ENCODE measurements at places on chromosomes 13 and 19.

- DNase-seq, result peak; percentile 51
Observed at GRCh38 chr19:41698746-41699230, 9.6 kb upstream of the CEACAM5 start.

DNA sequence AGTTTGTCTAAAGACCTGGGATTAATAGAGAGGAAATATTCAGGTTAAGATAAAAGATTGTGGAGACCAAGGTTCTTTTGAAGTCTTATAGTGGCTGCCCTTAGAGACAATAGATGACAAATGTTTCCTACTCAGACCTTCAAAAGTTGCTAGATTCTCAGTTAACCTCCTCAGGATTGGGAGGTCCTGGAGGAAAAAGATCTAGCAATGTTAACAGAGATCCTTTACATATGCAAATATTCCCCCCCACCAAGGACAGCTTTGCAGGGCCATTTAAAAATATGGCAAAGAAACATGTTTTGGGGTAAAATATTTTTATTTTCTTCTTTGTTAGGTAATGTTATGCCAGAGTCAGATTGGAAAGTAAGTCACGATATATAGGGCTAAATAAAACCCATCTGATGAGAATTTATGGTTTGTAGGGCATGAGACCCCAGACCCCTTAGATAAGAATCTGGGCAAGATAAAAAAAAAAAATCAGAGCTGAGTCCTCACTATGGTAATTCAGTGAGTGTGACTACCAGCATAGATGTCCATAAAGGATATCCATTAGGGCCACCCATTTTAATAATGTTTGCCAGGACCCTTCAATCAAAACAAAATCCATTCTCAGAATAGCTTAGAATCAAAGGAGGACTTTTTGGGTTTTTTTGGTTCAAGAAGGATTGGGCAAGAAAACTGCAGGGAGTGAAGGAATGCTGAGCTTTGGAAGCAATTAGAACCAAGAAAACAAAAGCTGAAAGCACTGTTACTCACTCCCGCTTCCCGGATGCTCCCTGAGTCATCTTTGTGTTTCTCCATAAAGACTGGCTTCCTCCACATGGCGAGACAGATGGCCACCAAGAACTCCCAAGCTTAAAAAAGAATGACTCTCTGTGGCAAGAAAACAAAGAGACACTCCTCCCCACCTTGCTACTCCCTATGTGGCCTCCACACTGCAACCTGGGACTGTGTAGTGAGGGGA, 28.2 kb downstream of the VSTM1 start:
- DNase-seq, result peak; percentile 66

DNA sequence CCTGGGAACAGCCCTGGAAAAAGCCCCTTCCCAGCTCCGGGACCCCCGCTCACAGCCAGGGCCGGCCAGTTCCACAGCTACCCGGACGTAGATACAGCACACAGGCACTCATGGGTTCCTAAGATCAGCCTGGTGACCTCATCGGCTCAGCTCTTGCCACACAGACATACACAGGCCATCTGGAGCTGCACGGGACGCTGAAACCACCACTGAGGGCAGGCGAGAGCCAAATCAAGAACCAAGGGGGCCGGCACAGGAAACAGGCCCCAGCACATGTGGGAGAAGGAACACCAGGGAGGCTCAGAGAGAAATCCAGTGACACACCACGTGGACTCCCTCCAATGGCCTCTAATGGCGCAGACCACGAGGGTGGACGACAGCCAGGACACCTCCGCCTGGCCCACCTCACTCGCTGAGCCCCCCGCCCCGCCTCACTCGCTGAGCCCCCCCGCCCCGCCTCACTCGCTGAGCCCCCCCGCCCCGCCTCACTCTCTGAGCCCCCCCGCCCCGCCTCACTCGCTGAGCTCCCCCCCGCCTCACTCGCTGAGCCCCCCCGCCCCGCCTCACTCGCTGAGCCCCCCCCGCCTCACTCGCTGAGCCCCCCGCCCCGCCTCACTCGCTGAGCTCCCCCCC, 69.7 kb upstream of the C13orf46 start:
- peak; percentile 62 for DNase-seq

DNA sequence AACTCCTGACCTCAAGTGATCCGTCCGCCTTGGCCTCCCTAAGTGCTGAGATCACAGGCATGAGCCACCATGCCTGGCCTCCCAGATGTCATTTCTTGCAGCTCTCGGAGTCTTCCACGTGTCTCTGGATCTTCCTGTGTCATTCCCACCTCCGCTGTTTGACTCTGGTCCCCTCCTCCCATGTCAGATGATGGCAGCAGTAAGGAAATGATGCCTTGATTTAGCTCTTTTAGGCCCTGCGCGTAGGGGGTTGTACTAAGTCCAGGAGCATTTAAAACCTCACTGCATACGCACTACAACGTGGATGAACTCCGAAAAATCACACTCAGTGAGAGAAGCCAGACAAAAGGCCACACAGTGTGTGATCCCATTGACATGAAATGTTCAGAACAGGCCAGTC, 113.1 kb downstream of the GNG7 start:
- DNase-seq, result no peak

DNA sequence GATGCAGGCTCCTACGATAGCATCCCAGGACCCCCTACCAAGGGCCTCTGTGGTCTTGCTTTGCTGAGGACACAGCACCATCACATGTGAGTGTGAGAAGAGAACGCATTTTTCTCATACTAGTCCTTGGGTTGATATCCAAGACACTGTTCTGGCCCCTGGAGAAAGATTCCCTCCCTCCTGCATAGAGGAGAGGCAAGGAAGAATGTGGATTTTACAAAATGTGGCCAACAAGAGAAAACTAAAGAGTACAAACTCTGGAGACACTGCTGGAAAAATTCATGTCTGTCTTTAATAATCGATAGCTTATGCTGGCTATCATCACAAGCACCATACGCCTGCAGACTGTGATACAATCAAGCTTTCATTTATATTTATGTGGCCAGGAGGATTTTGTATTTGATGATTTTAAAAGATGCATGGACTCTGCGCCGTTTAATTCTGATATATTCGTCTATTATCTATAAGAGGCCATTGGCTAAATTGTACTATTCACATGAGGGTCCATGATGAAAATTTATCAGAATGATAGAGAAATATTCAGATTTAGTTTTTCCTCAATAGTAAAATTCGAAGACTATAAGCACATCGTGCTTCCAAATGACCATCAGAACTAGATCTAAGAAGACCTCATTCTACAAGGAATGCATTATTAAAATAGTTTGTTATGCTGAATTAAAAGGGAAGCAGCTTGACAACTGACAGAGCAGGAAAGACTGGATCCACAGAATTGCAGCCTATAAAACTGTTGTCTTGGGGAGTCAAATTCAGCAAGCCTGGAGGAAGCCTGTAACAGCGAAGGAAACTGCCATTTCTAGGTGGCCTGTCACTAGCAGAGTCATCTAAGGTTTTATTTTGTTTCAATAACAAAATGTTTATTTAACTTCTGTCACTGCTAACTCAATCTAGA, 578.7 kb downstream of the DIAPH3 start:
- DNase-seq, result no peak

GRCh38 chr13:107376341-107377125, 808.6 kb upstream of the ARGLU1 start:
- DNase-seq, result peak; percentile 12

- peak; percentile 64 for DNase-seq
Observed at GRCh38 chr19:4678881-4679790, 9.0 kb upstream of the MYDGF start.

DNA sequence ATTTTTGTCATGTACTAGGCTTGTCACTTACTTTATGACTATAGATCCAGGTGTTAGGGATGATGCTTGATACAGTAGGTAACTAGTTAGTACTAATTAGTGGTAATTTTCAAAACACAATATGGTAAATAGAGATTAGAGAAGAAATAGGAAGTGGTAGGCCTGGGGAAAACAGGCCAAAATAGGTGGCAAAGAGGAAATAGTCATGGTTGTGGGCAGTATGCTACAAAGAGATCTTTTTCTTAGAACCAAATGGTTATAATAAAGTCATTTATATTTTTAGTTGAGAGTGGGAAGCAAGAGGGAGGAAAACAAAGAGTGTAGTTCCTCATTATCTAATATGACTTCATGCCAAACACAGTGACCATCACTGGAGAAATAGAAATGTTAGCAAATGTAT, 9.1 kb upstream of the VWA8 start:
- no peak for DNase-seq

DNA sequence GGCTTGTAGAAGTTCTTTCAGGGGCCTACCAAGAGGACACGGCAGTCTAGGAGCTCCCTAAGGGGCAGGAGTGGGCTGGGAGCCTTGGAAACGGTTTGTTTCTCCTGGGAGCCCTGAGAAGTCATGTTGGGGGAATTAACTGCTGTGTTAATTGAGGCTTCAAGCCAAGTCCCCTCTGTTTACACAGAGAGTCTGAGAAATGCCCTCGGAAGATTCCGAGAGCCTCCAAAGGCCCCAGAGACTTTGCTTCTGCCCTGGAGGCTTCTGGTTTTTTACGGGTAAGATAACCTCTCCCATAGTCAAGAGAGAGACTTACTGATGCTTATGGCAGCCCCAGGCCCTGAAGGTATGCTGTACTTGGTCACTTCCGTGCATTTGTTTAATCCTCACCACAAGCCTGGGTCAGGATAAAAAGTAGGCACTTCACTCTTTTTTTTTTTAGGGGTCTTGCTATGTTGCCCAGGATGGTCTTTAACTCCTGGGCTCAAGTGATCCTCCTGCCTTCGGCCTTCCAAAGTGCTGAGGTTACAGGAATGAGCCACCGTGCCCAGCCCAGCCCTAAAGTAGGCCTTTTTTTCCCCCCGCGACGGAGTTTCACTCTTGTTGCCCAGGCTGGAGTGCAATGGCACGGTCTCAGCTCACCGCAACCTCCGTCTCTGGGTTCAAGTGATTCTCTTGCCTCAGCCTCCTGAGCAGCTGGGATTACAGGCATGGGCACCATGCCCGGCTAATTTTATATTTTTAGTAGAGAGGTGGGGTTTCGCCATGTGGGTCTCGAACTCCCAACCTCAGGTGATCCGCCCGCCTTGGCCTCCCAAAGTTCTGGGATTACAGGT, 15.2 kb downstream of the IER2 start:
- DNase-seq, result peak; percentile 79

- no peak for DNase-seq
Observed at GRCh38 chr19:9782338-9782737, 13.8 kb upstream of the ZNF846 start.

DNA sequence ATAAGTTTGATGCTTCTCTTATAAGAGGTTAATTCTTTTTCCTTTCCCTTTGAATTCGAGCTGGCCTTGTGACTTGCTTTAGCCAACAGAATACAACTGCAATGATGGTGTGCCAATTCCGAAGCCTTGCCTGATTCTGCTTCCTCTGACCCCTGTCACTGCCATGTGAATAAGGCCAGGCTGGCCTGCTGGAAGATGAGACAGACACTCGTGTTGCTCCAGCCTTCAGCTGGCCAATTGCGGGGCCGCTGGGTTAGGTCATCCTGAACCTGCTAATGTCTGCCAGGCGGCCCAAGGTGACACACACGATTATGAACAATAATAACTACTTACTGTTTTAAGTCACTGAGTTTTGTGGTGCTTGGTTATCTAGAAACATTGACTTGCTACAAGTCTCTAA, 352.0 kb downstream of the MYO16 start:
- no peak for DNase-seq

DNA sequence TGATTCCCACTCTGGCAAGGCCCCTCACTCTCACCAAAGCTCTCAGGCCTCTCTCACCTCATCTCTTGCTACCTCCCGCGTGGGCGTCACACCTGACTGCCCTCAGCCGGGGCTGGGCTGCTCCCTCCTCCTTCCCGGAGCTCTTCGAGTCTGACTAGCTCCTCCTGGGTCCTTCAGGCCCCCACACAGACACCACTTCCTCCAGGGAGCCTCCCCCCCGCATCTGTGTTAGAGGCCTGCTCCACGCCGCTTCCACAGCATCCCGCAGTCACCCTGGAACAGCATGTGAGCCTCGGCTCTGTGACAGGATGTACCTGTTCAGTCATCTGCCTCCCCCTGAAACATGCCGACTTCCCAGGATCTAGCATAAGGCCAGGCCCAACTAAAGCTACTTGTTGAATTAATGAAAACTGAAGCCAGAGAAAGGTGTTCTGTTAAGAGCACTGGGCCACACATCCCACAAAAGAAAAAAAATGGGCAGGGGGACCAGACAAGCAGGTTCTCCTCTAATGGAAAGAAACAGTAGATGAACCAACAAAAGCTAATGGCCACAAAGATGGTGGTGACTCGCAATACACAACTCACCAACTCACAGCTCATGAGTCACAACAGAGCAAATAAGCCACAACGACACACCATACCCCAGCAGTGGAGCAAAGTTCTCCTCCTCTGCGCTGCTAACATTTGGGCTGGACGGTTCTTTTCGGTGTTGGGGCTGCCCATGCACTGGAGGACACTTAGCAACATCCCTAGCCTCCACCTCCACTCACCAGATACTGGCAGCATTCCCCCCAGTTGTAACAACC, 3.0 kb downstream of the PPP6R1 start:
- no peak for DNase-seq

DNA sequence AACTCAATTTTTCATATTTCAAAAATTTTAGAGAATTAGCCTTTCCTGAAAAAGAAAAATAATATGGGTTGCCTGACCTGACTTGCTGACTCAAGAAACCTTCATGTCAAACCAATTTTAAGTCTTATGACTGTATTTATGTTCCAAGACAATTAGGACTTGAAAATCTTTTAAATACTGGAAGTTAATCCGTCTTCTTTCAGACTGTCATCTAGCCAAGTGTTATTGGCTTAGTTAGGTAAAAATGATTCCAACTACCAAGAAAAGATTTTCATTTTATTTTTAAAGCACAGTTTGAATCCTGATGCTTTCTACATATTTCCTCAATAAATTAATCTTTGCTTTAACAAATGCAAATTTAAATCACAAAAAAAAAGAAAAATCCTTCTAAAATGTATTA, 337.6 kb downstream of the SLITRK6 start:
- DNase-seq, result peak; percentile 7

- peak; percentile 46 for DNase-seq
Observed at GRCh38 chr19:16736709-16737108, 17.1 kb downstream of the NWD1 start.

DNA sequence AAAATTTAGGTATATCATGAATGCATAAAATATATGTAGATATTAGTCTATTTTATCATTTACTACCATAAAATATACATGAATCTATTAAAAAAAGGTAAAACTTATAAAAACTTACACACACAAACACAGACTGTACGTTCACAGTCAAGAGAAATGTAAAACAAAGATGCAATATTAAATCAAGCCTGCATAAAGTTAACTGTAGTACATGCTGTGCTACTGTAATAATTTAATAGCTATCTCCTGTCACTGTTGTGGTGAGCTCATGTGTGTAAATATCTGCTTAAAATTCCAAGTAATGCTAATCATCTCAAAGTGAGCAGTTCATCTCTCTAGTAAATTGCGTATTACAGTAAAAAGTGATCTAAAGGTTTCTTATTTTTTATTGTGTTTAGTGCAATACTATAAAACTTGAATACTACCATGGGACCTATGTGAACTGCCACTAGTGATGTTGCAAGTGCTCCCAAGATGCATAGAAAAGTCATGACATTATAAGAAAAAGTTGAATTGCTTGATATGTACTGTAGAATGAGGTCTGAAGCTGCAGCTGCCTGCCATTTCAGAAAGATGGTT, 762 bp upstream of the ZNF233 start:
- no peak for DNase-seq

DNA sequence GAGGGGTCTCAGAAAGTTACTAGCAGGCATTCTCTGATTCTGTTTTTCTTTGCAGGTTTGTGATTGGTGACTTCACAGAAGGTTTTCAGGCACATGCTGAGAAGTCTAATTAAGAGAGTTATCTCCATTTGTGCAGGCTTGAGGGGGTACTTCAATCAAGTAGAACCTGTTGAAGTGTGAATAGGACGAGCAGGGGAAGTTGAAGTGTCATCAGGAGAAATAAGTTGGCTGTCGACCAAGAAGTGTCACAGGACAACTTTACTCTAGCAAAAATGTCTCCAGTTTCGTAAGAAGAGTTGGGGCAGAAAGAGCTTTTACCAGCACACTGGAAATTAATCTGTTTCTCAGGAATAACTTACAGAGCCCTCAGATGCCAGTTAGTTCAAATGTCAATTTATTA, 576.5 kb upstream of the SLITRK5 start:
- peak; percentile 7 for DNase-seq

All from A673 (cell line).